Activated T-cell treated with anti-CD3 and anti-CD28 coated beads, Interleukin-2, amount 50 U/mL, for 4 hours (primary cell): ENCODE measurements at places on chromosomes 13 and 19. TPM values are rescaled to one million over a fixed set of nuclear protein-coding genes. Genes with fewer than 3 reads are reported as not detected.

GRCh38 chr13:43572656-43573360, 214.0 kb downstream of the ENOX1 start:
- no peak for DNase-seq

DNA sequence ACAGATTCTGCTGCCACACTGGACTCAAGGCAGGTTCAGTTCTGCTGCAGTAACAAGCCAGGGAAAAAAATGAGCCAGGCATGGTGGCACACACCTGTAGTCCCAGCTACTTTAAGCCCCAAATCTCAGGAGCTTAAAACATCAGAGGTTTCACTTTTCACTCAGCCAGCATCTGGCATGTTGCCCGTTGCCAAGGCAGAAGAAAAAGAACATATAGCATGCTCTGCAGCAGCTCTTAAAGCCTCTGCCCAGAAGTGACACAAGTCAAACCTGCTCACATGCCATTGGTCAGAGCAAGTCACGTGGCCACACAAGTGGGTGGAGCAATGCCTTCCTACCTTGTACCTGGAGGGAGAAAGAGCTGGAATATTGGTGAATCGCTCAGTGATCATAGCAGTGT, 14.7 kb upstream of the ADGRE5 start:
- DNase-seq = peak; percentile 81

DNA sequence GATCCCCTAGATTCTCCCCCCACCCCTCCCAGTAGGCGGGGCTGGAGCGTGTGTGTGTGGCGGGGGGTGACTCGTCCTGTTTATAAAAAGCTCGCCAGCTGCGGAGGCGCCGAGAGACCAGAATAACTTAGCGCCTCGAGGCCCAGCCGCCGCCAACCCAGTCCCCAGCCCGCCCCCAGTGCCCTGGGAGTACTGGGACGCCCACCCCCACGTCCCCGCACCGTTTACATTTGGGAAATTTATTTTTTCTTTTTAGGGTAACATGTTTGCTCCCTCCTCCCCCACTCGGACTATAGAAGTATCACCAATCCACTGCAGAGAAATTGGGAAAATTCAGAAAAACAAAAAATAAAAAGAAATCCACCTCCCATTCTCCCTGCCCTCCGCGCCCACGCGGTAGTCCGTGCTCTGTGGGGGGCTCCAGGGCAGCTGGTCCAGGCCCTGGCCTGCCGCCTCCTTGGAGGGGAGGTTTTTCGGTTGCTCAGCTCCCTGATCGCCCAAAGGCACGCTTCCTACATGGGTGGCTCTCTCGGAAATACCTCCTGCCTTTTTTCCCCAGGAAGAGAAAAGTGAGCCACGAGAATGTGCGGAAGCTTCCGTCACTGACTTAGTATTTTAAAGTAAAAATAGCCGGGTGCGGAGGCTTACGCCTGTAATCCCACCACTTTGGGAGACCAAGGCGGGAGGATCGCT, 1.5 kb upstream of the RAB3A start:
- peak; percentile 48 for DNase-seq

- no peak for DNase-seq
Observed at GRCh38 chr13:79604752-79605151, 123.8 kb downstream of the NDFIP2 start.

- DNase-seq = no peak
Observed at GRCh38 chr13:28719227-28720055, 671 bp upstream of the SLC46A3 start.

- DNase-seq = no peak
Observed at GRCh38 chr13:41313117-41313516, 2.0 kb downstream of the NAA16 start.

The SHANK1 gene
- total RNA-seq = 0.03 TPM

The ATP4B gene
- total RNA-seq = not detected

The ZNF574 gene
- 20.7 TPM for total RNA-seq

- DNase-seq = no peak
Observed at GRCh38 chr13:40923867-40924266, 95.2 kb downstream of the ELF1 start.

DNA sequence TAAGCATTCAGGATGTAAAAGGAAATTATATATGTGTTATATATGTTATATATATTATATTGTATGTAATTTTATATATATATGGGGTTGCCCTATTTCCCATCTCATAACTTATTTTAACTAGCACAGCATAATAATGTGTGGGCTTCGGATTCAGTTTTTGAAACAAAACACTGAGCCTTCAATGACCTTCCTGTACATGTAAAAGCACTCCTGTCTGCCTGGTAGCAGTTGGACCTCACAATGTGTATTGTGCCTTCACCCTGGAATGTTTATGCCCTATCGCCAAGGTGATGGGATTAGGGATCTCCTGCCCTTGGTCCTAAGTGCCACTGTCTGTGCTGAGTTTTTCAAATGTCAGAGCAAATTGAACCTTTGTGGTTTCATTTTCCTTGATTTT, 968.8 kb downstream of the TUBA3C start:
- no peak for DNase-seq

GRCh38 chr13:39217471-39217870, 179.2 kb downstream of the NHLRC3 start:
- DNase-seq = no peak

DNA sequence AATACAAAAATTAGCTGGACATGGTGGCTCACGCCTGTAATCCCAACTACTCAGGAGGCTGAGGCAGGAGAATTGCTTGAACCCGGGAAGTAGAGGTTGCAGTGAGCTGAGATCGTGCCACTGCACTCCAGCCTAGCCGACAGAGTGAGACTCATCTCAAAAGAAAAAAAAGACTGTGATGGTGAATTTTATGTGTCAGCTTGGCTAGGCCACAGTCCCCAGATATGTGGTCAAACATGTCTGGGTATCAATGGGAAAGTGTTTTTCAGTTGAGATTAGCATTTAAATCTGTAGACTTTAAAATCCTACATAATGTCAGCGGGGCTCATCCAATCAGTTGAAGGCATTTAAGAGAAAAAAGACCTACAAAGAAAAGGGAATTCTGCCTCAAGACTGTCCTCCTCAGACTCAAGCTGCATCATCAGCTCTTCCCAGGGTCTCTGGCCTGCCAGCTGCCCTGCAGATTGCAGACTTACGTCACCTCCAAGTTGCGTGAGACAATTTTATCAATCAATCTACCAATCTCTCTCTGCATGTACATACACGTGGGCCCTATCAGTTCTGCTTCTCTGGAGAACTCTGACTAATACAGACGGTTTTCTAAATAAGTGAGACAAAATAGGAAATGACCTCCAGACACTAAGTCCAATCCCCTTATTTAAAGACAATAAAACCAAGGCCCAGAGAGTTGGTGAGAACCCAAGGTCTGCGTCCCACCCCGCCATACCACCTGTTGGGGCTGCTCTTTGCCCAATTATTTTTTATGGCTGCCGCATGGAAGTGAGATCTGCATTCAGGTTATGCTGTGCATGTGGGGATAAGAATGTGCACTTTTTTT, 99.2 kb downstream of the ABCC4 start:
- DNase-seq = no peak

GRCh38 chr13:101915755-101916107, 463.3 kb downstream of the ITGBL1 start:
- DNase-seq = no peak

DNA sequence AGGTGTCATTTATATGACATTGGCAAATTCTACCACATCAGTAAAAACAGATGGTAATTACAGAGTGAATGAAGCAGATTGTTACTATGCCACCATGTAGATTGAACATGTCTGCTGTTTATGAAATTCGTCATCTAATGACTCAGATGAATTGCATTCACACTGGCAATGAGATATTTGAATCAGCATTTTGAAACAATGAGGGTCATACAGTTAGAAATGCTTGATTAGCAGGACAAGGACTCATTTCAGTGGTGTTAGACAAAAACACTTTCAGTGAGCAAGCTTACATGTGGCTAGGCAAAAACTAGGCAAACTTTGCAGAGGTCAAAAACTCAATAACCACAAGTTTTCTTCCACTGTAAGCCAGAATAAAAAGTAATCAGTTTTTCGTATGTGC, 1165.0 kb downstream of the SLITRK1 start:
- no peak for DNase-seq

DNA sequence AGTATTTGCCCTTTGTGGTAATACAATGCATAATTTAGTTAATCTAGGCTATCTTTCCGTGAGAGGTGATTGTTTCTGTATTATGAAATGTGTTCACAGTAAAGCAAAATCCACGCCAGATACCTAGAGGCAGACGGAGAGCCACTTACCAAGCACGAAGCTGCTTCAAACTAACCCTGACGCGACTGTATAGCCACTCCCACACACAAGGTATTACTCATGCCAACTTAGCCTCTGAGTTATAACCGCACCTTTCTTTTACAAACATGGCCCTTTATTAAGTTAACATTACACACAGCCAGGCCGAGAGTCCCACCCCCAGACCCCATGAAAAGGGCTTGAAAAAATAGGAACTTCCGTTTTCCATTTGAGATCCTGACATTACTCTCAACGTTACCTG, 185.7 kb downstream of the ABCC4 start:
- no peak for DNase-seq

- no peak for DNase-seq
Observed at GRCh38 chr13:40384976-40385857, 281.2 kb downstream of the FOXO1 start.

GRCh38 chr13:20826843-20827560, 53.2 kb upstream of the EEF1AKMT1 start:
- no peak for DNase-seq

DNA sequence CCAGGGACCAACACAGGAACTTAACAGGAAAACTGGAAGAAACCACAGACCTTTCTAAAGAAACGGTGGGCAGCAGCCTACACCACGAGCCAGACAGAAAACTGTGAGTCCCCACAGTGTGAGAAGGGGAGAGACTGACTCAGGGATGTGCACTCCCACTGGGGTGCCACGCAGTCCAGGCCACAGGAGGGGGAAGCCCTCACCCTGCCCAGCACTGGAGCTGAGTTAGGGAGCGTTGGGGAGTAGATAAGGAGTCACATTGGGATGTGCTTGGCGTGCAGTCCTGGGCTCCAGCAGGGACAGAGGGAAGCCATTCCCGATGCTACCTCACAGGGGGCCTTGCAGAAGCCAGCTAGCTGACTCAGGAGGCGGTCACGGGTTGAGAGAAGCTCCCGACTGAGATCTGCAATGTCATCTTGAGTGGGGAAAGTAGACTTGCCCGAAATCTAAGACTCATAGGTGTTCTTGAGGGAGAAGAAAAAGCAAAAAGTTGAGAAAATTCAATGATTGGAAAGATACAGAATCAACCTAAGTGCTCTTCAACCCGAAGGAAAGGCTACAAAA, 17.3 kb downstream of the SIGLEC8 start:
- DNase-seq = peak; percentile 61

GRCh38 chr13:83681547-83681946, 200.7 kb downstream of the SLITRK1 start:
- no peak for DNase-seq

DNA sequence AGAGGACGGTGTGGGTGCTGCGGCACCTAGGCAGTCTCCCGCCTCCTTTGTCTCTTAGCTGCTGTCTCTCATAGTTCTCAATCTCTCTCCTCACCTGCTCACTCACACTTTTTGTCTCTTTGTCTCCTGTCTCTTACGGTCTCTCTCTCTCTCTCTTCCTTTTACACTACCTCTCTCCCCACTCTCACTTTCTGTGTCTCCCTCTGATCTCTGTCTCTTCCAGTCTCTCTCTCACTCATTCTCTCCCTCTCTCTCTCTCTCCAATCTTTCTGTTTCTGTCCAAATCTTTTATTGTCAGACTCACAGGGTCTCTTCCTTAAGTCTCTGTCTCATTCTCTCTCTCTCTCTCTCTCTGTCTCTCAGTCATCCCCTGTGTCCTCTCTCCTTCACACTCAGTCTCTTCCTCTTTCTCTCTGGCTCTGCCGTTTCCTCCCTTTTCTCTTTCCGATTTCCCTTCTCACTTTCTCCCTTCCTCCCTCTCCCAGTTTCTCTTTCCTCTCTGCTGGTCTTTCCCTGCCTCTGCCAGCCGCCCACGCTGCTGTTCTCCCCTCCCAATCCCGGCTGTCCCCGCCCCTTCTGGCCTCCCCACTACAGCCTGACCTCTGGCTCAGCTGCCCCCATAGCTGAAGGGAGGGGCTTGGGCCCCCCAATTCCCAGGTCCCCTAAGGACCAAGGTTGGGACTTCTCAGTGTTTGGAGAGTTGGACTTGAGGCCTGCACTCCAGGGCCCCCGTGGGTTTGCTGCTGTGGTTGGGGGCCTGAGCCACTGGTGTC, at the start of gene PLEKHA4:
PLEKHA4 (minus strand) TSS at position 504 of the 773 bp plus-strand sequence. CDS start 997 bp downstream, outside the sequence.
- DNase-seq = no peak

DNA sequence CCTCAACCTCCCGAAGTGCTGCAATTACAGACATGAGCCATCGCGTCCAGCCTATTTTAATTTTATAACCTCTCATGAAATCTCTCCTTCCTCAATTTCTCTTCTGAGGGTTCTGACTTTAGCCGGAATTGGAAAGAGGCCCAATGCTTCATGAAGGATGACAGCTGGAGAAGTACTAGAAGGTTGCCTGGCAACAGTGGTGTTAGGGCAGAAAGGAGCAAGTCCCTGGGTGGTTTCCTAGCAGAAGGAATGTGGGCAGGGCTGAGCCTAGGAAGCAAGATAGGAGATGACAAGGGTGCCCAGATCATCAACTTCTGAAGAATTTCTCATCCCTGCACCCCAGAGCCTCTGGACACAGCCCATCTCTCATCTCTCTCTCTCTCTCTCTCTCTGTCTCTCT, 25.8 kb downstream of the CACNG6 start:
- DNase-seq = no peak

DNA sequence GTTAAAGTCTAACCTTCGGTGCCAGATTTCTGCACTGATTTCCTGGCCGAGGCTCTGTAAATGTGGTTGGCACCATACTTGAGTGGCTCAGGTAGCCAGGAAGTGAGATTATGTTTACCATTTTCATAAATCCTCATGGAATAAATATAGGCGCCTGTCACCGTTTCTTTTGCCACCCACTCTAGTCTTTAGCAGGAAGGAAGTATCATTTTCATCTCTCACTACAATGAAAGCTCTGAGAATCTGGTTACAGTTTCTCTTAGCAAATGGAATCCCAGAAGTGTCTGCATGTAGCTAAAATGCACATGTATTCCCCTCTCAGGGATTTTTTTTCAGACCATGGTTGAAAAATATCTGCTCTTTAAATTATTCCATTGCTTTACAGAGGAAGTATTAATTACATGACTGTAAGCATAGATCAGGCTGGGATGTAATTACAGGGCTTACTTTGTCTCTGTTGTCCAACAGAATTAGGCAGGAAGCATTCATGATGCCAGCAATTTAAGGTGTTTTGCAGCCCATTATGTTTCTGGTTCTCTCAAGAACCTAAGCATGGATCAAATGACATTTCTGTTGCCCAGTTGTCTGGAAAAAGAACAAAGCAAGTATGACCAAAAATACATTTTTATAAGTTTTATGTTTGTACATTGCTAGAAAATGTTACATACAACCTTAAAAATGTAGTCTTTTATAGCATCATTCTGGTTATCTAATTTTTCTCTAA, 221.7 kb upstream of the SPRY2 start:
- DNase-seq = no peak

GRCh38 chr19:58566989-58567388, 6.1 kb downstream of the MZF1 start:
- no peak for DNase-seq
